Hematopoietic multipotent progenitor cell treated with erythropoietin and hydrocortisone succinate and interleukin-3 and kit ligand, for 4 days (in vitro differentiated cells): ENCODE measurements at places on chromosomes 5 and 9.
A peak's percentile ranks its signal among the peaks of the same experiment; 100 is the strongest.

GRCh38 chr9:82082563-82082962, 94.0 kb downstream of the SPATA31D1 start:
- DNase-seq = no peak

DNA sequence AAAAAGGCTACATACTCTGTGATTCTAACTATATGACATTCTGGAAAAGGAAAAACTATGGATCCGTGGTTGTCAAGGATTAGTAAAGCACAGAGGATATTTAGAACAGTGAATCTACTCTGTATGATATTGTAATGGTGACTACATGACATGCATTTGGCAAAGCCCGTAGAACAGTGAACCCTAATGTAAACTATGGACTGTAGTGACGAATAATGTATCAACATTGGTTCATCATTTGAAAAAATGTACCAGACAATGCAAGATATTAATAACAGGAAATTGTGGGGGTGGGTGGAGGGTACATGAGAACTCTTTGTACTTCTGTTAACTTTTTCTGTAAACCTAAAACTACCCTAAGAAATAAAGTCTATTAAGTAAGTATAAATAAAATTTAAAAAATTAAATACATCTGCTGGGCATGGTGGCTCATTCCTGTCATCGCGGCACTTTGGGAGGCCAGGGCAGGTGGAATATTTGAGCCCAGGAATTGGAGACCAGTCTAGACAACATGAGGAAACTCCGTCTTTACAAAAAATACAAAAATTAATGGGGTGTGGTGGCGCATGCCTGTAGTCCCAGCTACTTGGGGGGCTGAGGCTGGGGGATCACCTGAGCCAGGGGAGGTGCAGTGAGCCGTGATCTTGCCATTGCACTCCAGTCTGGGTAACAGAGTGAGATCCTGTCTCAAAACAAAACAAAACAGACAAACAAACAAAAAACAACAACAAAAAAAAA, 101.7 kb upstream of the TBC1D2 start:
- no peak for DNase-seq

DNA sequence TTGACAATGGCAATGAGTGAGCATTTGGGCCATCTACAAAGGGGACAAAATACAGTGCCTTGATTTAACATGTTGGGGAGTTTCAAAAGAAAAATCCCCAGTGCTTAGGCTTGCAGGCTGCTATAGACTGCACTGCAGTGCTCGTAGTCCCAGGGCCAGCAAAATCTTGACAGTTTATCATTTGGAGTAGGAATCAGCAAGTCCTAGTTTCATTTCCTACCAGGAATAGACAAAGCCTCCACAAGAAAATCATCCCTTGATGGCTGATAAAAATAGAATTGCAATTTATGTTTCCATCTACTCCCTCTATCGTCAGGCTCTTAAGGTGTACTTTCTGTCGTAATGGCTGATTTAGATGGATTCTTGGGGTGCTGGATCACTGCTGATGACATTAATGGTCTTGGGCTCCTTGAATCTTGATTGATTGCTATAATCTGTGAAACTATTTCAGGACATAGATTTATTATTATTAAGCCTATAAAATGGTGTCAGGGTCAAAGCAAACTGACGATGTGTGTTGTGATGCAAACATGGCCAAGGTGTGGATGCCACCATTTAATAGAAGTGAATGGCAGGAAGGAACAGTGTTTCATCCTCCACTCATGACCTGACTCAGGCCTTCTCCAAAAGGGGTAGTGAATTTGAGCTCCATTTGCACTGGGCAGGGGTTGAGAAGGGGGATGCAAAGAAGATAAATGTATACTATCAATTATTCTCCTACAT, 171.7 kb downstream of the PIK3R1 start:
- DNase-seq = no peak

GRCh38 chr5:147465747-147466146, 44.1 kb downstream of the DPYSL3 start:
- DNase-seq = no peak

GRCh38 chr5:168408561-168409305, 77.5 kb upstream of the RARS1 start:
- DNase-seq = no peak

GRCh38 chr9:19408693-19409400, at the start of gene ACER2:
Gene ACER2 (plus strand): TSS chr9:19409009. CDS start chr9:19409085, 76 bp downstream.
- DNase-seq = peak; percentile 96

DNA sequence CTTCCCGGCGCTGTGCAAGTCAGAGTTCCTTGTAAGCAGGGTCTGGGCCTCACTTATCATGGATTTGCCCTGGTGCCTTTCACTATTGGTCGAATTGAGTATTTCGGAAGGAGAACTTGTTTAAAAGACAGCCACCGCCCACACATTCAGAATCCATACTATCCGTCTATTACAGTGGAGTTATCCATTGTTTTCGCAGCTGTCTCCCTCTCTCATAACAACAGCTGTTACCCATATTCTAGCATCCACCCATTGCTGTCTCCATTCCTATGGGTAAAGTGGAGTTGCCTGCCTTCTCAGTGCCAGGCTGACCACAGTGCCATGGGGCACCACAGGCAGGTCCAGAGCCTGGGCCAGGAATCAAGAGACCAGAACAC, 20.2 kb downstream of the FAXDC2 start:
- no peak for DNase-seq
